ENCODE measurements at places on chromosomes 1 and 21. TPM values are rescaled to one million over a fixed set of nuclear protein-coding genes. Genes with fewer than 3 reads are reported as not detected.

DNA sequence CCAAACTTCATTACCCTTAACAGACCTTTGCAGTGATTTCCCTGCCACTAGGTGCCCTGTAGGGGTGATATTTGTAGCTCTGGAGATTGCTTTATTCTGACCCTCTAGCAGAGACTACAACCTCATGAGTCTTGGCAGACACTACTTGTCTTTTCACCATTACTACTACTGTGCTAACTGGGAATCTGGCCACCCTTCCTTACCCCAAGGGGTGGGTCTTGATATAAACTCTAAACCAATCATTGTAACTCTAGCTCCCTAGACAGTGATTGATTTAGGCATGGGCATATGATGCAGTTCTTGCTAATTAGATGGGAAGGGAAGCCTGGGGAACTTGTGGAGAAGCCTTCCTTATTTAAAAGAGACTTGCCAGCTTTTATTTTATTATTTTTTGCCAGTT lies 3.9 kb downstream of the KPNA6 start:
- peaks cover 8% of the 10 kb centered on the region for H3K36me3 ChIP-seq
- peak overlapping the region; percentile 47 for H3K27ac ChIP-seq
- H3K4me3 ChIP-seq = no peak overlapping the region
- H3K4me1 ChIP-seq = peaks cover 54% of the 10 kb centered on the region
- H3K27me3 ChIP-seq = no peaks in the 10 kb centered on the region

- no peak overlapping the region for H3K27ac ChIP-seq
- H3K27me3 ChIP-seq = no peaks in the 10 kb centered on the region
- no peaks in the 10 kb centered on the region for H3K4me1 ChIP-seq
- H3K4me3 ChIP-seq = no peak overlapping the region
- DNase-seq = no peak
Observed at GRCh38 chr1:22317920-22318243, 133.8 kb upstream of the ZBTB40 start.

The ARTN gene
- 0.48 TPM for total RNA-seq

The TSPAN1 gene
- not detected for total RNA-seq

The ANGPTL1 gene
- not detected for total RNA-seq

The TNFAIP8L2 gene
- total RNA-seq = 3.1 TPM

The C1orf94 gene
- total RNA-seq = not detected

The ZNF695 gene
- total RNA-seq = 0.36 TPM

Data from naive thymus-derived CD4-positive, alpha-beta T cell (primary cell).